Pericardium fibroblast (primary cell): ENCODE measurements at places on chromosomes 5 and 9. TPM values are rescaled to one million over a fixed set of nuclear protein-coding genes. Genes with fewer than 3 reads are reported as not detected.

NOXA1 gene
- total RNA-seq = 0.17 and 0.23 TPM in 2 replicates

LURAP1L gene
- total RNA-seq = 17.7 and 26.5 TPM in 2 replicates

SMIM33 gene
- total RNA-seq = not detected in 2 replicates

SLC34A1 gene
- total RNA-seq = not detected in 2 replicates

ANKRD31 gene
- total RNA-seq = under 0.01 and 0.09 TPM in 2 replicates

NPR3 gene
- total RNA-seq = 10.3 and 35.3 TPM in 2 replicates

SPATA31C1 gene
- not detected in 2 replicates for total RNA-seq

GPR21 gene
- total RNA-seq = 0.70 and 1.5 TPM in 2 replicates

MSANTD3 gene
- total RNA-seq = 27.1 and 31.6 TPM in 2 replicates

PTGR1 gene
- total RNA-seq = 66.4 and 75.2 TPM in 2 replicates

GFI1B gene
- total RNA-seq = not detected in 2 replicates

IL13 gene
- total RNA-seq = not detected in 2 replicates

SLC6A7 gene
- not detected in 2 replicates for total RNA-seq

DNAH5 gene
- total RNA-seq = 0.77 TPM in 1 of 2 replicates, not detected in the other

FCN1 gene
- total RNA-seq = not detected in 2 replicates

TLX3 gene
- not detected in 2 replicates for total RNA-seq

NMUR2 gene
- total RNA-seq = not detected in 2 replicates

FSD1L gene
- total RNA-seq = 0.43 and 2.7 TPM in 2 replicates

C9orf153 gene
- total RNA-seq = not detected in 2 replicates

GRM6 gene
- total RNA-seq = not detected in 2 replicates

AUH gene
- total RNA-seq = 18.2 and 20.7 TPM in 2 replicates
